ENCODE measurements at places on chromosomes 3 and 15.
A peak's percentile ranks its signal among the peaks of the same experiment; 100 is the strongest.

DNA sequence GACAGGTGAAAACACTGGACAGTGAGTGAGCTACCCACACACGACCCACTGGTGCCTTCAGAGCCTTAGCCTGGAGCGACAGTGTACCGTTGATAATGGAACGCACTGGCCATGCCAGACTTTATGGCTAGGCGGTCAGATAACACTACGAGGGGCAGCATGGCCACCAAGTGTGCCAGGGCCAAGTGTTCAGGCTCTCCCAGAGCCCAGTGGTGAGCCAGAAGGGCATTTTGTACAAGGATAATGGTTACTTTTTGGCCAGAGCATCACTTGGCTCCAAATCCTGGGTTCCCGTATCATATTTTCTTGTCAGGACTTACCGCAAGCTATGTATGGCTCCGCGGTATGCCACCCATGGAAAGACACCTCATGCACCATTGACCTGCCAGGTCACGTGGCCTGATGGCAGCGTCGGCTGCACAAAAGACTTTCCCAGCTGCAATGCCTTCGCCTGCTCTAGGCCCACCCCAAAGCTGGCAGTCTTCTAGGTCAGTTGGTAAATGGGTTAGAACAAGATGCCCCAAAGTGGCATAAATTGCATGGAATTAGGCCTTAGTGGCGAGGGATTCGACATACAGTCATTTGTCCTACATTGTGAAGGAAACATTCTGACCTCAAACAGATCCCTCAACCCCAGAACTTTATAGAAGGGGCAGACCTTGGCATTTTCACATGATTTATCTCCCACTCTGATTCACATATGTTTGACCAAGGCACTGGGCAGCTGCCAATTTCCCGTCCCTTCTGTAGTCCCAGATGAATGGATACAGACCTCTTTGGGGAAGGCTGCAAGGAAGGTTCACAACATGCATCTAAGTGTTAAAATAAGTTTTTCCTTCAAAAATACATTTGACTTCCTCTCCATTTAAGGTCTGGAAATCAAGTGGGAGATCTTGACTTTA is 12.2 kb upstream of the SLC28A1 start:
- DNase-seq = no peak

GRCh38 chr3:167450195-167450594 is 23.6 kb downstream of the SERPINI2 start:
- no peak for DNase-seq

DNA sequence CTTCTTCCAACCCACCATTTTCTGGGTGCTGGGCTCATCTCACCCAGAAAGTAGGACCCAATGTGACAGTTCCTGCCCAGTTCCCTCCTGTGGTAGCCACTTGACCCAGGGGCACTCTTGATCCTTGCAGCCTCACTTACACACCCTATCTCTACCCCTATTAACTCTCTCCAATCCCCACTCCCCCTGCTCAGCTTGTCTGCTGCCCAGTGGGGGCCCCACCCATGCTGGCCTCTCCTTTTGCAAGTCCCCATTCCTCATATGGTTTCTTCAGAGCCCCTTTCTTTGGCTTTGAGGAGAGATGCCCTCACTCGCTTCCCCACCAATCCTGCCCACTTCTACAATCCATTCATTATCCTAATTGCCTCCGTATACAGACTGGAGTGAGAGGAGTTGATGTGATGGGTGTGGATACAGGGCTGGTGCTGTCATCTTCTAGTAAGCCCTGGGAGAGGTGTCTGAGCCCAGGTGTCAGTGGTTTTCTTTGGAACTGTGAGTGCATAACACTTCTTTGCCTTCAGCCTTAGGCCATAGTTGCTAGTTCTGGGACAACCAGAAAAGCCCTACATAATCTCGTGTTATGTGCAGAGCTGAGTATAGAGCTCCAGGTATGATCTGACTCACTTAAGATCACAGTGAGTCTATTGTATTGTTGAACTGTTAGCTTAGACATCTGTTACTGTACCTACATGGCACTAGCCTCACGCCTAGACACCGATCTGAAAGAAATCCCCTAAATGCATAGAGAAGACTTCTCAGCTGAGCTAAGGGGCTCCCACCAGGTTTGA is 4.8 kb upstream of the CCR5 start:
- DNase-seq = no peak

DNA sequence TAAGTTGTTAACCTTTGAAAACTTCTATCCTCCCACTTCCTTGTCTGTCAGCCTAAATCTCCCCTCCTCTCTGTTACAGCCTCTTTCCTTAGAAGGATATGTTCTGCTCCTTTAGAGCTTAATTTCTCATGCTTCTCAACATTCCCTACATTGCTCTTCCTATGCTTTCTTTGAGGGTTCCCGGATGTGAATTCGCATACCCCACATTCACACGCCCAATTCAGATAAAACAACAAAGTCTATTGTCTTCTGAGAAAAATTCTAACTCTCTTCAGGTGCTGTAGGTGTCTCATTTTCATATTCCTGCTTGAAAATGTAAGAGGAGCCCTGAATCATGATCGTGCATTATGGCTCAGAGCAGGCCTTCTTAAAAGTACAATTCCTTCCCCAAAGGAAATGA is 171.8 kb upstream of the DPH6 start:
- no peak for DNase-seq

- peak; percentile 25 for DNase-seq
Observed at GRCh38 chr3:15860014-15860934, 62.5 kb upstream of the ANKRD28 start.

- DNase-seq = no peak
Observed at GRCh38 chr3:160403796-160404470, 4.5 kb downstream of the SMC4 start.

DNA sequence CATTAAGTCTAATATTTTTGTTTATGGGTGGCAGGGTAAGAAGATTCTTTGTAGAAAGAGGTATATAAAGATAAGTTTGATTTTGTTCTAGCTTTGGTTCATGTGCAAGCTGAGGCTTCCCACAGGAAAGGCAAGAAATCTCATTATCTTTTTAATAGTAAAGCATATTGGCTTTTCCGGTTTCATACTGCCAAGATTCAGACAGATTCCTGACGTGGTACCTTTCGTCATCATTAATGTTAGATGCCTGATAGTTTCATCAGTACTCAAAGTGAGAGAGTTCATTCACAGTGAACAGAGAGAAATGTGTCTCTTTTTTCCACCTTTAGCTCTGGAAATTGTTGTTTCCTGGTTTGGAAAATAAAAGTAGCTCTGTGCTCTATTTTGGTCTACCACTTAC is 16.5 kb downstream of the TPM1 start:
- DNase-seq = no peak

DNA sequence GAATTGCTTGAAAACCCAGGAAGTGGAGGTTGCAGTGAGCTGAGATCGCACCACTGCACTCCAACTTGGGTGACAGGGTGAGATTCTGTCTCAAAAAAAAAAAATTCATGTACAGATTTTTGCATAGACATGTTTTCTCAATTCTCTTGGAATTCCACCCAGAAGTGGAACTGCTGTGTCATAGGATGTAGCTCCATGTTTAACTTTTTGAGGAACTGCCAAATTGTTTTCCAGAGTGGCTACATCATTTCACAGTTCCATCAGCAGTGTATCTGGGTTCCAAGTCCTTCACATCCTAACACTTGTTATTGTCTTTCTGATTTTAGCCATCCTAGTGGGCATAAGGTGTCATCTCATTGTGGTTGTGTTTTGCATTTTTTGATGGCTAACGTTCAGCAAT is 9.9 kb downstream of the CAPN7 start:
- DNase-seq = no peak

DNA sequence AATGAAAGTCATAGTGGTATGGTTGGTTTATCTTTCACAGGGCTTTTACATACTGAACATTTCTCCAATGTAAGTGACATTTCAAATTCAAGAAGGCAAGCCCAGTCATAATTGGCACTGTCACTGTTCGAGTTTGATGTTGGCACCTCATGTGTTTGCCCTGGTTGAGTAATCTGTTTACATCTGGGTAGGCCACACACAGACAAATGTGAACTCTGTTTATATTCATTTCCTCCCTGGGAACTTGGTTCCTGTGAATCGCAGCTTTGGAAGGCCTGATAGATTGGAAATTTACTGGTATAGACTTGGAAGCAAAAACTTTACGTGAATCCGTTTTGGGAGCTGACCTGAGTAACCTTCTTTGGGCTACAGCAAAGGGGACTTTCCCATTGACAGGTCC is 395.2 kb upstream of the AZI2 start:
- DNase-seq = no peak

DNA sequence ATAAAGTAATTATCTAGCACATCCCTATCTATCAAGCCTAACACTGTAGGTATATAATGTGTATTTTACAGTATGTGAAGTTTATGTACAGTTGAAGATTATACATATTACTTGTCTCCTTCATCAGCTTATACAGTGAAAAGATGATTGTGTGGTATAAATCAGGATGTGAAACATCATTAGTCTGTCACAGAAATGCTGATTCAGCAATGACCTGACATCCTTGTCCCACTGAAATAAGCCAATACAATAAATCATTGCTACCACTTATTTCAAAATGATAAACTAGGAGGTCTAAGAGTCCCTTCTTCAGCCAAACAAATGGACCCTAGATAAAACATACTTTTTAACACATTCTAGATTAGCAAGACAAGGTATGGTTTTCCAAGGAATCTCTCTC is 225.3 kb downstream of the OCA2 start:
- no peak for DNase-seq

- no peak for DNase-seq
Observed at GRCh38 chr3:133691273-133692107, 29.7 kb upstream of the TOPBP1 start.

DNA sequence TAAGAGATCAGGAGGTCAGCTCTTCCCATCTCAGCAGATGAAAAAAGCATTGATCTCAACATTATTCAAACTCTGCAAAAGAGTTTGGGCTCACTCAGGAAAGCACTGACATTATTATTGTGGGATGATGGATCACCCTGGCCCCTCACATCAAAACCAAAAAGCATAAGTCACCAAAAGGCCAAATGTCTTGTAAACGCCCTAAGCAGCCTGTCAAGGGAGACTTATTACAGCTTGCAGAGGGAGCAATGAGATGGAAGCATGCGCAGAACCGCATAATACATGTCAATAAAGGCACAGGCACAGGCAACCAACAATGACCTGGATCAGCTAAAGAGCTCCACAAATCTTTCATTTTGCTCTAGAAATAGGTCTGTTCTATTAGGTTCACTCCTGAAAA is 4.6 kb downstream of the FSIP1 start:
- no peak for DNase-seq

DNA sequence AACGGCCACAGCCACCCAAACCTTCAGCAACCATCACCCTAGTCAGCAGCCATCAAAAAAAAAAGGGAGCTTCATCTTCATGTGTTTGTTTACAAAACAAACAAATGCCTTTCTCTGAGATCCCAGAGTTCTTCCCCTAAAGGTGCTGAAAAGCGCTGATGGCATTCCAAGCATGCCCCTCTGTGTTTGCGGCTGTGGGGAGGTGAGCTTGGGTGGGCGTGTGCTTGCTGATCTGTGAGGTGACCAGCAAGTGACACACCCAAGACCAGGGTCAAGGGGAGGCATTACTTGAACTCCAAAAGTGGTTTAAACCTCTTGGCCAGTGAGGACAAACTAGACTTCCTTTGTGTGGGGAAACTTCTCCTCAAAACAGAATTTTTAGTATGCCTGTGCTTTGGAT is 81.5 kb downstream of the DHX36 start:
- DNase-seq = no peak

- no peak for DNase-seq
Observed at GRCh38 chr15:96232335-96232734, 98.2 kb upstream of the NR2F2 start.

GRCh38 chr3:134057654-134058110 is 28.0 kb upstream of the SLCO2A1 start:
- no peak for DNase-seq

GRCh38 chr15:69652293-69652692 is 199.7 kb downstream of the RPLP1 start:
- DNase-seq = no peak

Measured in NCI-H524 treated with DMSO at 0.1 percent for 48 hours (cell line).